ENCODE measurements at places on chromosomes 3 and 15.

DNA sequence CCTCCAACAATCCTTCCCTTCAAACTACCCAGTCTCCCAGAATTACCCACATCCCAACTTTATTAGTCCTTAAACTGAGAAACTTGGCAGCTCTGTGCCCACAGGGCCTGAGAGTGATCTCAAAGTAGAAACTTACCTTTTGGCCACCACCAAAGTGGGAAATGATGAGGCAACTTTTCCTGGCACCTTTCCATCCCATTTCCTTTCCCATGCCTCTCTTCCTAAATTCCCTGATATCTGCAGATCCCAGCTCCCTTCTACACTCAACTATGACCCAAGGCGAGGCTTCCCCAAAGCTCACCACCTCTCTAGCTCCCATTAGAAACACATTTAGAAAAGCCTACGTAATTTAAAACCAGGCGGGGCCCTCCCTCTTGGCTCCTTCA, 271.9 kb downstream of the FOXP1 start:
- DNase-seq: no peak

DNA sequence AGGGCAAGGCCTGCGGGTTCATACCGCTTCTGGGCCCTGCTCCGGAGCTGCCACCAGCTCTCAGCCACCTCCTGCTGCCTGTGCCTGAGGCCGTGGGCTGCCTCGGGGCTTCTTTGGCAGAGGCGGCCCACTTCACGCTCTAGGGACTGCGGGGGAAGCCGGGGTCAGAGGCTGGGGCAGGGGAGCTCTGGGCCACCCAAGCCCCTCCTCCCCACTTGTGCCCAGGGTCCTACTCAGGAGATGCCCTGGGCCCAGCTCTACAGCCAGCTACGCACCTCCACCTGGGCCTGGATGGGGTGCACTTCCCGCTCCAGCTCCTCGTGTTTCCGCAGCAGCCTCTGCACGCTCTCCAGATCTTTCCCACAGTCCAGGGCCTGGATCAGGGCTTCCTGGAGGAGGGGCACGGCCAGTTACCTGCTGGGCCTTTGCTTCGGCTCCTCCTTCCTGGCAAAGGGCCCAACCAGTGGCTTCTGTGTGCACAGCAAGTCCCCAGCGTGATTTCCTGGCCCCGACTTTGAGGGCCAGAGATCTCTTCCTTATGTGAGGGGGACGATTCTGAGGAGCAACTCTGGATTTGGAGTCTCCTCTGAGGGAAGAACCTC, 24.0 kb downstream of the PLA2G4B start:
- no peak for DNase-seq

- no peak for DNase-seq
Measured at GRCh38 chr3:36743826-36744225, 20.5 kb downstream of the DCLK3 start.

- DNase-seq: no peak
Measured at GRCh38 chr3:52023860-52024764, 28.4 kb upstream of the RPL29 start.

Measured in T-cell (primary cell).